ENCODE measurements at places on chromosomes 4 and X. TPM values are rescaled to one million over a fixed set of nuclear protein-coding genes. Genes with fewer than 3 reads are reported as not detected.

MBNL3 gene
- 23.9 TPM for total RNA-seq

- peaks cover 23% of the 10 kb centered on the region for H3K4me1 ChIP-seq
- no peaks in the 10 kb centered on the region for H3K36me3 ChIP-seq
- H3K27ac ChIP-seq = no peak overlapping the region
- no peak overlapping the region for H3K4me3 ChIP-seq
- no peak for DNase-seq
Observed at GRCh38 chr4:139834981-139835391, 169.4 kb downstream of the MGST2 start.

DNA sequence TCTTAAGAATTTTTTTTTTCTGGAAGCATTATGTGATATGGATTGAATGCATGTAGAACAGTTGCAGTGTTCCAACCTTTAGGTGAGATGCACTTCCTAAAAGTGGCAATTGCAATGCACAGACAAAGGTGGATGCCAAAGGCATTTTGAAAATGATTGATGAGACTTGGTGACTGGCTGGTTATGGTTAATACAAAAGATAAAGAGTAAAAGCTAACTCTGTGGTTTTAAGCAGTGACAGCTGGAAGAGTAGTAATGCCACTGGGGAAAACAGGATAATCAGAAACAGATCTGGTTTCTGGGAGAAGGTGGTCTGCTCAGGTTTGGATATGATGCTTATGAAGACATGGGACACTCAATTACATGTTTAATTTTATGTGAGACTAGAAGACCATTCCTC, 345.6 kb downstream of the RPA4 start:
- H3K4me1 ChIP-seq = no peaks in the 10 kb centered on the region
- DNase-seq = no peak
- no peaks in the 10 kb centered on the region for H3K36me3 ChIP-seq
- no peak overlapping the region for H3K27ac ChIP-seq

DNA sequence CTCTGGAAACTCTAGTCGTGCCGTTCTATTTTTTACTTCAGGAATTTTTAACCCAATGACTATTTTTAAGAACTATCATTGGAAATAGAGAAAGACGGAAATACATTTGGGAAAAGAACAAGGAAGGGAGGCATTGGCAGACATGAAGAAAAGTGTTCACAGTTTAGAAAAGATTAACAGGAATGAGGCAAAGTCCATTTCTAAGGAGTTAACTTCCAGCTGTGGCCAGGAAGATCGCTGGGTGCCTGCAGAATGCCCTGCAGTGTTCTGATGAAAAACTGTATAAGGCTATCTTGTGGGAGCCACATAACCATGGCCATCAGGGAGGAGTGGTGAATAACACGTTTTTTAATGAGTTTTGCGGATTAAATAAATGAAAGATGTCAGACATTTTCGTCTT, 150.6 kb upstream of the VCX3A start:
- H3K4me1 ChIP-seq = no peaks in the 10 kb centered on the region
- no peak overlapping the region for H3K27ac ChIP-seq
- no peaks in the 10 kb centered on the region for H3K27me3 ChIP-seq
- no peaks in the 10 kb centered on the region for H3K36me3 ChIP-seq
- H3K4me3 ChIP-seq = no peak overlapping the region
- no peak for DNase-seq

NKX6-1 gene
- not detected for total RNA-seq

DNA sequence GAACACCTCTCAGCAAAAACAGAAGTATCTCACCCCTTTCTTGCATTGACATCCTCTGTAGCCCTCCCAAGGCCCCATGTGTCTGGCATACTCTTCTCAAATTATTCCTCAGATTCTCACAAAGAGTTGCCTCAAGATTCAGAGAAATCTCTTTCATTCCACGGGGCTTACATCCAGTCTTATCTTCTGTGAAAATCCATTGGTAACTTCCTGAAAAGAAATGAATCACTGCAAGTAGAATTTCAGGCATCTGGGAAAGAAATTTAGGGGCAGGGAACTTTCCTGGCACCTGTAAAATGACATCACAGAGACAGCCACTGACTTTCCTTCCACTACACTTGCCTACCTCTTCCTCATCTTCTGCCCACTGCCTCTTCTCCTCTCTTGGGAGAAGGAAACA, 182.5 kb upstream of the ARHGEF9 start:
- no peaks in the 10 kb centered on the region for H3K4me1 ChIP-seq
- H3K27ac ChIP-seq = no peak overlapping the region
- no peak for DNase-seq

DNA sequence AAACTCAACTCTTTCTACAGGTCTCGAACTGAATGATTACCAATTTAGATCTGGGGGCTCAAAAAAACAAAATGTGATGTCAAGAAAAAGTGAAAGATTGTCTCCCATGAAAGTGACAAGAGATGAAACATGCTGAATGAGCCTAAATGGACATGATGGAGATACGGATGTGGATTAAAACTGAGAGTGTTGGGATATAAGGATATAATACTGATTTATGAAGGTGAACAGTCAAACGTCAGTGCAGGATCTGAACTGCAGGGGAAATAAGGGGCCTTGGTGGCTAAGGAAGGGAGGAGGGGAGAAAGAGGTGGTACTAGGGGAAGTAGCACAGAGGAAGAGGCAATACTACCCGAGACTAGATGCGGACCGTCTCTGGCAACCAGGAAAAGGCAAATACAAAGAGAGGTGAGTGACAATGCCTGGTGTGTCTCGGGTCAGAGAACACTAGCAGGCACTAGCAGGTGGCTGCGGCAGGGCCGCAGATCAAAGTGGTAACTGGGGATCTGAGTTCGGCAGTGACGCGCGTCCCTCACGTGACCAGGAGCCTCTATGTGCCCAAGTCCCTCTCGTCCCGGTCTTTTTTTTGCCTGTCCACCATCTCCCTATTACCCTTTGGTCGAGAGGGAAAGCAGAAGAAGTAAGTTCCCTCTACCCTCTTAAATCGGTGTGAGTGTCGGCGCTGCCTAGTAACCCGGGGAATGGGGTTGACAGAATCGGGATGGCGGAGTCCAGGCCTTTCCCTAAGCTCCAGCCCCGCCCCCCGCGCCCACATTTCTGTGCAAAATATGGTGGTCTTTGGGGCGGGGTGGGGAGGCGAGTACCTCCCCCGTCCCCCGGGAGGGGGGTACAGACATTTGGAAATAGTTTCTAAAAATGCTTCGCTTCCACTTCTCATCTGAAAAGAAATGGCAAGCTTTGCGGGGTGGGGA, at the start of gene TCEAL1:
TCEAL1 (plus strand) TSS at position 590 of the 932 bp plus-strand sequence. CDS start 942 bp downstream, outside the sequence.
- DNase-seq = peak; percentile 83
- no peaks in the 10 kb centered on the region for H3K27me3 ChIP-seq
- peak within 1 kb of the TSS; percentile 69 for H3K4me3 ChIP-seq
- H3K4me1 ChIP-seq = no peaks in the 10 kb centered on the region

TSPAN5 gene
- total RNA-seq = 18.1 TPM

DNA sequence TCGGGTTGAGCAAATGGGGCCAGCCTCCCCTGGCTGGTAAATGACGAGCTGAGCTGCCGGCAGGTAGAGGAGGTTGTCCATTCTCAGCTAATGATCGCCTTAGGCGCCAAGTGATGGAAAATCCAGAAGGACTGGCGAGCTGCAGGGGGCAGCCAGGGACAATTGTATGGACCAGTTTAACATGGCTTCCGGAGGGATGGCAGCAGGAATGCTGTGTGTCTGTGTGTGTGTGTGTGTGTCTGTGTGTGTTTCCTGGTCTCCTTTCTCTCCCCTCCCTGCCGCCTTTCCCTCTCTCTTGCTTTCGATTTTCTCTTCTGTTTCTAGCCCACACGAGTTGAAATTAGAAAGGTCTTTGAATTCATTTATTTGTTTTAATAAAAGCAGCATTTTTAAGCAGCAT, 45.2 kb upstream of the BCOR start:
- peaks cover 57% of the 10 kb centered on the region for H3K4me1 ChIP-seq
- H3K27me3 ChIP-seq = no peaks in the 10 kb centered on the region
- DNase-seq = no peak
- H3K4me3 ChIP-seq = no peak overlapping the region
- no peak overlapping the region for H3K27ac ChIP-seq

DNA sequence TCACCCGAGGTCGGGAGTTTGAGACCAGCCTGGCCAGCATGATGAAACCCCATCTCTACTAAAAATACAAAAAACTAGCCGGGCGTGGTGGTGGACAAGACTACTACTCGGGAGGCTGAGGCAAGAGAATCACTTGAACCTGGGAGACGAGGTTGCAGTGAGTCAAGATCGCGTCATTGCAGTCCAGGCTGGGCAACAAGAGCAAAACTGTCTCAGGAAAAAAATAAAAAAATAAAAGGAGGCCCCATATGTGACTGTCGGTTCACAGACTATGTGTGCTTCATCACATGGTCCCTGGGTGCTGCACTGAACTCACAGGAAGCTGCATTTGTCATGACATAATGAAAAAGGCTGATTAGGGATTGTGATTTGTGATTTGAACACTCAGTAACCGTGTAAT, 6.4 kb downstream of the TRIML1 start:
- H3K4me1 ChIP-seq = no peaks in the 10 kb centered on the region
- no peaks in the 10 kb centered on the region for H3K27me3 ChIP-seq
- no peaks in the 10 kb centered on the region for H3K36me3 ChIP-seq
- no peak overlapping the region for H3K27ac ChIP-seq
- DNase-seq = no peak
- no peak overlapping the region for H3K4me3 ChIP-seq

SPP1 gene
- total RNA-seq = 3.5 TPM

DNA sequence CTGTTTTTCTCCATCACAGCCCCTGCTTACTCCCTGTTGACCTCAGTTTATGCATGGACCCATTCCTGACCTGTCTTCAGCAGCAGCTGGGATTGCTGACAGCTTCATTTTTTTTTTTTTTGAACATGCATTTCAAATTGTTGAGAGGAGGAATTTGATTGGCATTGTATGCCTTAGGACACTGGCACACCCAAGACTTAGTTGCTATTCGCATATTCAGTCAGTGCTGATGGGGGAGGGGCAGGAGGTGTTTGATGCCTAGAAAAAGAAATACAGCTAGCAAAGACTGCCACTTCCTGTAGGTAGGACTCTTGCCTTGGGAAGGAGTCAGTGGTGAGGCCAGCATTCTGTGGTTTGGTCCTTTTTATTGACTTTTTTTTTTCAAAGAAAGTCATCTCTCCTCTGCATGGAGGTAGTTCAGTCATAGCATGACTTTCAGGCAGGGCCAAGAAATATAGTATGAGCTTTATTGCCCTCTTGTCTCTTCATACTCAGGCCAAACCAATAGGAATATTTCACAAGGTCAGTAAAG, 33.6 kb upstream of the XK start:
- H3K4me1 ChIP-seq = no peaks in the 10 kb centered on the region
- no peak overlapping the region for H3K27ac ChIP-seq
- H3K27me3 ChIP-seq = no peaks in the 10 kb centered on the region
- H3K36me3 ChIP-seq = no peaks in the 10 kb centered on the region
